ENCODE measurements at places on chromosomes 2 and 18.

GRCh38 chr2:33457556-33458247, 18.7 kb upstream of the RASGRP3 start:
- DNase-seq = no peak

- DNase-seq = peak; percentile 41
Observed at GRCh38 chr18:2655178-2655953, at the start of gene SMCHD1. TSS of gene SMCHD1 (plus strand) at chr18:2655726. CDS start at chr18:2656076, 350 bp downstream.

DNA sequence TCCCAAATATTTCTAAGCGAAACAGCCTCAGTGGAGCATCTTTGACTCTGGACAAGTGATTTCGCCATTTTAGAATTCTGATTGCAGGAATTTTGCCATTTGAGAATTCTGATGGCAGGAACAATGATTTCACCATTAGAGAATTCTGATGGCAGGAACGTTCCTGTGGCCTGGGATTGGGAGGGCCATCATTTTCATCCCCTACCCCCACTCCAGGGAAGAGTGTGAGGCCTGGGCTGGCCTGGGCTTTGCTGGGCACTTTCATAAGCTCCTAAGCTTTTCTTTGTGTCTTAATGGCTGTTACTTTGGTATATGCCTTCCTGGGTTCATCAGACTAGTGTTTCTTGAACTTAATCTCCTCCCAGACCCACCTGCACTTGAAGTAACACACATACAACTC, 129.3 kb upstream of the EPAS1 start:
- DNase-seq = no peak

DNA sequence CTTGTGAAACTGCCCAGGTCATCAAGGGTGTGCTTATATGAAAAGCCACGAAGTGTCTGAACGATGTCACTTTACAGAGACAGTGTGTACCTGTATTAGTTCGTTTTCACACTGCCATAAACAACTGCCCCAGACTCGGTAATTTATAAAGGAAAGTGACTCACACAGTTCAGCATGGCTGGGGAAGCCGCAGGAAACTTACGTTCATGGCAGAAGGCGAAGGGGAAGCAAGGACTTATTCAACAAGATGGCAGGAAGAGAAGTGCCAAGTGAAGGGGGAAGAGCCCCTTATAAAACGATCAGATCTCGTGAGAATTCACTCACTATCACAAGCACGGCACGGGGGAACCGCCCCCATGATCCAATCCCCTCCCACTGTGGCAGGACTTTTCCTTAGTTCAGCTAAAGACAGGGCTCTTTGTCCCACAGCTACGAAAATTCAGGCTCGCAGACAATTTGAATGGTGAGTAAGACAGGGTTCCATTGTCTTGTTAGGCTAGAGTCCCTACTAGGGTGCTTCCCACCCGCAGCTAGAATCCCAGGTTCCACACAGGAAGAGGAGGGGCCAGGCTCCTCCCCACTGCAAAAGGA, 20.1 kb downstream of the TMEM177 start:
- no peak for DNase-seq

DNA sequence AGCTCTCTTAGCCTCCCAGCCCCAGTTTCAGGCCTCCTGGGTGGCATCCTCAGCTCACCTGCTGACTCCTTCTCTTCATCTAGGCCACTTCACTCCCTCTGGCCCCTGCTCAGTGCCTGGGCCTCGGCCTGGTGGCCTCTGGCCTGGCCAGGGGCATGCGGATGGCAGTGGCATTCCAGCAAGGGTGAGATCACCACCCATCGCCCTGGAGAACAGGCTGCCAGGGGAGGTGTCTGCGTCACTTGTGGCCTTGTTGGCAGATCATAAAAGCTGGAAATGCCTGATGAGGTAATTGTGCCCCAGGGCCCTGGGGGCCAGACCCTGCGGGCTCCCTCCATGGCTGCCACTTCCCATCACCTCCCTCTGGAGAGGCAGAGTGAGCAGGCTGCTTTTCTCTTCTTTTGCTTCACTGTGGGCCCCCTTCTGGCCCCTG, 72.5 kb upstream of the SMAD2 start:
- DNase-seq = no peak

DNA sequence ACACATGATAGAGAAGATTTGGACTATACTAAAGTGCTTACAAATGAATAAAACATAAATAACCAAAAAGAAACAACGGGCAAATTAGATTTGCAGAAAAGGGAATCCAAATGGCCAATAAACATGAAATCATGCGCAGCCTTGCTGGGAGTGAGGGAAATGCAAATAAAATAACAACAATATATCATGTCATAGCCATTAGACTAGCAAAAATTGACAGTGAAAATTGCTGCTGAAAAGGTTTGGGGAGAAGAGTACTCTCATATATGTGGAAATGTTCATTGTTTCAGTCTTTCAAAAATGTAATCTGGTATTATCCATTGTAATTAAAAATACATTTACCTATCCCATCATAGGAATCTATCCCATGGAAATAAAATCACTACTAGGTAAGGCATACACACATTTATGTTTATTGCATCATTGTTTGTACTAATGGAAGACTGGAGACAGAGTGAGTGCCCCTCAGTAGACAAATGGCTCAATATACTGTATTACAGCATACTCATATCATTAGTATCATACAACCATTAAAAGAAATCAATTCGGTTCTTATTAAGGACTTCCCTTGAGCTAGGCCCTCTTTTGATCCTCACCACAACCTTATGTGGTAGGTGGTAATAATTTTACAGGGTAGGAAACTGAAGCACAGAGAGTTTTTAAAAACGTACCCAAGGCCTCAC, 94.1 kb upstream of the MSTN start:
- no peak for DNase-seq

- no peak for DNase-seq
Observed at GRCh38 chr18:42033137-42033810, 78.2 kb downstream of the PIK3C3 start.

DNA sequence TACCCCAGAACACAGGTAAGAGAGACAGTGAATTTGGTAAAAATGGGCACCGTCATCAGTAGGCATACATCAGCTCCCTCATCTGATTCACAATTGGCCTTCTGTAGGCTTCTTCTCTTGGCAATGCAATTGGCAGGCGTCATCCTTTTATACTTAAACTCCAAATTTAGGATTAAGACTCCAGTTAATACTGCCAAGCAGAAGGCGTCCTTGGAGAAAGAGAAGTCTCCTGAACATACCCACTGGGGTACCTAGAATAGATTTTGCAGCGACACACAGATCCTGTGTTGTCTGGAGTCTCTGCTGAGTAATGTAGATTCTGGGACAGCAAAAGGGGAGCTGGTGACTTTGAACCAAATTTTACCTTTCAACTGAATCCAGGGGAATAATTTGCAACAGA, 592 bp upstream of the METAP1D start:
- DNase-seq = no peak

- no peak for DNase-seq
Observed at GRCh38 chr2:105929516-105929915, 184.8 kb downstream of the NCK2 start.

GRCh38 chr2:128410035-128410757, 91.5 kb upstream of the HS6ST1 start:
- DNase-seq = no peak

GRCh38 chr2:239642406-239643004, 241.7 kb upstream of the HDAC4 start:
- DNase-seq = no peak

GRCh38 chr2:105545730-105546627, 147.1 kb upstream of the FHL2 start:
- DNase-seq = no peak

DNA sequence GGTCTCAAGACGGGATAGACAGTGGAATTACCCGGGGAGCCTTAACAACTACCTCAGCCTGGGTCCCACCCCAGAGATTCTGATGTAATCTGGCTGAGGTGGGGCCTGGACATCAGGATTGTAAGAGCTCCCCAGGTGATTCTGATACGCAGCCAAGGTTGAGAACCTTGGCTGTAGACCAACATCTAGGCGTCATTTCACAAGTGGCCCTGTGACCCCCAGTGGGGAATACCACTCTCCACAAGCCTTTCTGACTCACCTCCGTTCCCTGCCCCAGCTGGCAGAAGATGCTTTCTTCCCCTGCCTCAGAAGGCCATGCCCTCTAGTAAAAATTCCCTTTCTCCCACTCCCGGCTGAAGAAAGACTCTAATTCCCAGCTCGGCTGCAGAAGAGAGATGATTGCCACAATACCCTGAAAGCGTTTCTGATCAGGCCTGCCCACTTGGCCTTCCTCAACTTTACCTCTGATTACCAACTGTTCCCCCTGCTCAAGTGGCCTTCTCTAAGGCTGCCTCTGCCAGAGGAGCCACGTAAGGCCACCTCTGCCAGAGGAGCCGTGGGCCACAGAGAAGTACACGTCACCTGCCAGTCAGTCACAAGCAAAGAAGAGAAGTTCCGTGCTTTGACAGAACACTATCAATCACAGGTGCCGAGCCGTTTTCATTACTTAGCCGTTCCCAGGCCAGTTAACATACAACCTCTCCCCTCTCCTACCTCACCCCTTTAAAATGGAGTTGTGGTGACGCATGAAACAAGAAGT, 116.8 kb upstream of the PKDCC start:
- peak; percentile 48 for DNase-seq

GRCh38 chr2:3126911-3127621, 250.6 kb downstream of the EIPR1 start:
- DNase-seq = no peak

GRCh38 chr2:66789741-66790140, 354.8 kb downstream of the MEIS1 start:
- DNase-seq = no peak

GRCh38 chr18:7577706-7578105, 10.6 kb downstream of the PTPRM start:
- DNase-seq = no peak

GRCh38 chr2:105886029-105886454, 141.3 kb downstream of the NCK2 start:
- no peak for DNase-seq

Measured in skeletal muscle cell (primary cell).